Activated naive CD4-positive, alpha-beta T cell treated with anti-CD3 and anti-CD28 coated beads, Interleukin-2, amount 10 ng/mL, durations not matched to agents 7 days and 5 days (primary cell): ENCODE measurements at places on chromosomes 4 and X.
A peak's percentile ranks its signal among the peaks of the same experiment; 100 is the strongest.

DNA sequence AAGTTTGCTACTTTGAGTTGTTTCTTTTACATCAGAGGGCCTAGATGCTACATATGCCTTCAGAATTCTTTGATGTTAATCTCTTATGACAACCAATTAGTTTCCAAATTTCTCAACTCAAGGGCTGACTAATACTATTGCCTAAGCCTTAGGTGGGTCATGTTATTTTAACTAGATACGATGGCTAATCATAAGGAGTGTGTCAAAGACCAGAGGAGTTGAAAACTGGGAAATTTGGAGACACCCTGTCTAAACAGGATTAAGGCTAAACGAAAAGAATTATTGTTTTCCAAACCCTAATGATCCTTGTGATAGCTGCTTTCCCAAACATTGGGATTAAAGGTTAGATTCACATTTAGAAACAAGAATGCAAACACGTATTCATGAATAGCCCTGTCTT is 228.5 kb downstream of the PCDH7 start:
- no peak overlapping the region for H3K27ac ChIP-seq
- H3K36me3 ChIP-seq: no peaks in the 10 kb centered on the region
- no peak for DNase-seq
- H3K27me3 ChIP-seq: no peaks in the 10 kb centered on the region

DNA sequence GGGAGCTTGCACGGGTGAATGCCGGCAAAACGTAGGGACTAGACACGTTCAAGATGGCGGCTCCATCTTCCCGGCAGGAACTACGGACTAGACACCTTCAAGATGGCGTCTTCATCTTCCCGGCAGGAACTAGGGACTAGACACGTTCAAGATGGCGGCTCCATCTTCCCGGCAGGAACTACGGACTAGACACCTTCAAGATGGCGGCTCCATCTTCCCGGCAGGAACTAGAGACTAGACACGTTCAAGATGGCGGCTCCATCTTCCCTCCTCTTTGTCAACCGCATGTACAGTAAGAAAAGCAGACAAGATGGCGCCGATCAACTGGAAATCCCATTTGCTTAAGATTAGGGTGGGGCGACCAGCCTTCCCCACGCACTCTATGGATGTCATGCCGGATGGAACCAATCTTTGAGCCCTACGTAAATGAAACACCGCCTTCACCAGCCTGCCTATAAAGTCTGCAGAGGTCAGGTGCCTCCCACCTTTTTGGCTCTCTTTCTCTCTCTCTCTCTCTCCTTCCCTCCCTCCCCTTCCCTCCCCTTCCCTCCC is 222.4 kb downstream of the CRLF2 start:
- H3K27me3 ChIP-seq: no peaks in the 10 kb centered on the region
- H3K36me3 ChIP-seq: no peaks in the 10 kb centered on the region
- no peak overlapping the region for H3K27ac ChIP-seq

DNA sequence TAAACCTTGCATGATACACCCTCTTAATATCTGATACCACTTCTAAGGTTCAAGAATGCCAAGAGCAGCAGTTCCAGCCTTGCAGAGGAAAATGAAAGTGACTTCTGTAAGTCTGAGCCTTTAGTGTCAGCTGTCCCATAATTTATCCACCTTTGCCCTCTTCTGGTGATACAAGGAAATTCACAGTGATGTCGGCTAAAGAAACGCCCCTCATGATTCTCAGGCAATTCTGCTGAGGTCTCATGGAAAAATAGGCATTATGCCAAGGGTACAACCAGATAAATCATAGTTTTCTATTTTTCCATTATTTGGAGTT is 172.2 kb upstream of the CXCL13 start:
- H3K36me3 ChIP-seq: no peaks in the 10 kb centered on the region
- H3K27ac ChIP-seq: no peak overlapping the region
- no peak overlapping the region for H3K4me3 ChIP-seq
- peak; percentile 29 for DNase-seq
- no peaks in the 10 kb centered on the region for H3K27me3 ChIP-seq

- H3K27ac ChIP-seq: no peak overlapping the region
- H3K36me3 ChIP-seq: no peaks in the 10 kb centered on the region
- H3K4me1 ChIP-seq: no peaks in the 10 kb centered on the region
- peaks cover 15% of the 10 kb centered on the region for H3K27me3 ChIP-seq
These were observed 58.1 kb upstream of the ADRA2C start for GRCh38 chr4:3708103-3708510.

GRCh38 chr4:602559-602942 is 22.8 kb upstream of the PDE6B start:
- H3K36me3 ChIP-seq: no peaks in the 10 kb centered on the region
- H3K4me1 ChIP-seq: no peaks in the 10 kb centered on the region
- peak; percentile 63 for DNase-seq
- H3K4me3 ChIP-seq: no peak overlapping the region

- H3K27ac ChIP-seq: no peak overlapping the region
- no peaks in the 10 kb centered on the region for H3K27me3 ChIP-seq
- H3K4me3 ChIP-seq: no peak overlapping the region
- DNase-seq: no peak
- H3K4me1 ChIP-seq: no peaks in the 10 kb centered on the region
These were observed 178.3 kb upstream of the GYPA start for GRCh38 chr4:144318797-144319196.

GRCh38 chr4:141571362-141571761 is 65.0 kb upstream of the IL15 start:
- H3K27me3 ChIP-seq: no peaks in the 10 kb centered on the region
- no peak overlapping the region for H3K4me3 ChIP-seq
- no peak overlapping the region for H3K27ac ChIP-seq
- no peaks in the 10 kb centered on the region for H3K36me3 ChIP-seq
